Activated T-helper 1 cell treated with anti-CD3 and anti-CD28 coated beads, Interleukin-2, amount 50 U/mL, for 16 hours (primary cell): ENCODE measurements at places on chromosomes 3 and 15.

GRCh38 chr3:152676810-152677379 lies 158.0 kb upstream of the P2RY1 start:
- DNase-seq: no peak

DNA sequence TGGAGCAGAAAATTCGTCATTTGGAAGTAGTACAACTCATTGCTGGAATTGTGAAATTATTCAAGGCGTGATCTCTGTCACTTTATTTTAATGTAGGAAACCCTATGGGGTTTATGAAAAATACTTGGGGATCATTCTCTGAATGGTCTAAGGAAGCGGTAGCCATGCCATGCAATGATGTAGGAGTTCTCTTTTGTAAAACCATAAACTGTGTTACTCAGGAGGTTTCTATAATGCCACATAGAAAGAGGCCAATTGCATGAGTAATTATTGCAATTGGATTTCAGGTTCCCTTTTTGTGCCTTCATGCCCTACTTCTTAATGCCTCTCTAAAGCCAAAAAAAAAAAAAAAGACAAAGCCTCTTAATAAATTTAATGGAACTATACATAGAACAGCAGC lies 5.5 kb upstream of the TIMMDC1 start:
- DNase-seq: no peak

DNA sequence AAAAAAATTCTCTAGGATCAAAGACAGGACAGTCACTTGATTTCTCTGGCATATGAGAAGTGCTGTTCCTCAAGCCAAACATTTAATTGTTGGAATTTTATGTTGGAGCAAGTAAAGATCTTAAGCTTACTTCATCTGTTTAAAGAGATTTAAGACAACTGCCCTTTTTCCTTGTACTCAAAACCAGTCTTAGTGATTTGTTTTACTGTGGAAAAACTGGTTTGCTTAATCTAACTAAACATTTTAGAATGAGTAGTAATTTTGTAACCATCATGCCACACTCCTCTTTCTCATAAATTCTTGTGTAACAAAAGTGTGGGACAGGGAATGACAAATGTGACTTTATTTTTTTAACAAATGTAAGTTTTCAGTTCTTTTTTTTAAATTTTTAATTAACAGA lies 18.4 kb downstream of the PRKCI start:
- DNase-seq: no peak

DNA sequence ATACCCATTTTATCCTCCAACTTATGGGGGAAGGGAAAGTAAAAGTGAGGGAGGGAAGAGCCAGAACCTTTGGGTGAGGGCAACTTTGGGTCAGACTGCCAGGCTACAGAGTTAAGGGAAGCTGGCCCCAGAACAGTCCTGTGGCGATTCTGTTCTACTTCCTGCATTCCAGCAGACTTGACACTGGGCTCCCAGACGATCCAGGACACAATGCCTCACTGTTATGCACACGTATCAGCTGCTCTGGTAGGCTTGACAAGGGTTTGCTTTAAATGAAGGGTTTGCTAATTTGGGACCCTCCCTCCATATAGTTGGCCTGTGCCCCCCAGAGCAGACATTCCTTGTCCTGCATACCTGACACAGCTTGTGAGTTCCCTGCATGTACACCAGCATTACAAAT lies 10.7 kb downstream of the GORASP1 start:
- no peak for DNase-seq

DNA sequence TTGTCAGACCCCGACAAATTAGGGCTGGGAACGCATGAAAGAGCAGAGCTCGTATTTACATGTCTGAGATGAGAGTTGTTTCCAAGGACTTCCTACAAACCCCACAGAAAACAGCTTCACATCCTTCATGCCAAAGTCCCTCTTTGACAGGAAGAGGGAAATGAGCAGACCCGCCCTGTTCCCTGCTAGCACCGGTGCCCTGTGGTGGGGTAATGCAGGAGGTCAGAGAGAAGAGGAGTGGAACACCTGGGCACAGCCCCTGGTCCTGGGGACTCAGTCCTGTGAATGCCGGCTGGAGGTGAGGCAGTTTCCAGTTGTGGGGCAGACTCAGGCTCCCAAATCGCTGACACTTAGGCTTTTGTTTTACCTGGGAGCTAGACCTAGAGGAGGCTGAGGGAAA lies 4.0 kb downstream of the PLA2G4D start:
- DNase-seq: no peak

DNA sequence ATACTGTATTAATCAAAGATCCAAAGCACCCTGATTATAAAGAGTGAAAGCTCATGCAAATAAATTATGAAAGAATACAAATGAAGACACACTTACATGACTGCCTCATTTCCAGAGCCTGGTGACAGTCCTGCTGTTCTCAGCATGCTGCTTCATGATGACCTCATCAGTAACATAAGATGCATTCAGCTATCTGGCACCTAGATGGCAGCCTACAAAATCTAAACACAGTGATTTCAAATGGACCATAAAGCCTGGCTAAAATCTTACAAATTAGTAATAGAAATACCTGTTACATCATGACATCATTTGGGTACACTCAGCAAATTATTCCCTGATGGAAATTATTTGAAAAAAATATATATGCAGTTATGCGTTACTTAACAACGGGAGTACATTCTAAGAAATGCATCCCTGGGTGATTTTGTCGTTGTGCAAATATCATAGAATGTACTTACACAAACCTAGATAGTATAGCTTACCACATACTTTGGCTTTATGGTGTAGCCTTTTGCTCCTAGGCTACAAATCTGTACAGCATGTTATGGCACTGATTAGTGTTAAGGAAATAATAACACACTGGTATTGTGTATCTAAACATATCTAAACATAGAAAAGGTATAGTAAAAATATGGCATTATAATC lies 207.2 kb downstream of the EPHA3 start:
- DNase-seq: no peak

DNA sequence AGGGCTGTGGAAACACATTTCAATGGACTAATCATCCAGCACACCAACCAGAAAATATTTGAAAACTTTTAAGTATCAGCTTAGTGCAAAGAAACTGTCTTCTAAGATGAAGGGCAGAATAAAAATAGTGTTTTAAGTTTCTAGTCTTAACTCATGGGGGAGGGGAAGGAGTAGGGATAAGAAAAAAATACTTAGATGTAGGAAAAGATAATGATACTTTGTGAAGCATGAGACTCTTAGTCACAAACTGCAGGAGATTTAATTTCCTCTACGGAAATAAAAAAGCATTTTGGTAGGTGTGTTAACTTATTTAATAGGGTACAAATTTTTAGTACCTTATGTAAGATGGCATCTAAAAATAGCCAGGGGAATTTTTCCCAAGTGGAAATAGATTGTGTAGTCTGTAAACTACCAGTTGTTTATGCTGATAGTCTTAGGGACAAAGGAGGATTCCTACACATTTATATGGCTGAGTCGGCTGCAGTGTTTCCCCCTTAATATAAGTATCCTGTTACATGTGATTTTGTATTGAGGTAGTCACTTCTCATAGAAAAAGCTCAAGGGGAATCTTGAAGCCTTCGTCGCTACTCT lies 78.2 kb upstream of the GBE1 start:
- DNase-seq: no peak

- DNase-seq: no peak
These were observed 45.7 kb downstream of the TPRA1 start for GRCh38 chr3:127544803-127545201.

- no peak for DNase-seq
These were observed 77.1 kb downstream of the WDR76 start for GRCh38 chr15:43903864-43904290.

GRCh38 chr15:64875641-64876223 lies 34.0 kb downstream of the PLEKHO2 start:
- DNase-seq: no peak

GRCh38 chr3:166104938-166105337 lies 267.7 kb upstream of the BCHE start:
- no peak for DNase-seq

DNA sequence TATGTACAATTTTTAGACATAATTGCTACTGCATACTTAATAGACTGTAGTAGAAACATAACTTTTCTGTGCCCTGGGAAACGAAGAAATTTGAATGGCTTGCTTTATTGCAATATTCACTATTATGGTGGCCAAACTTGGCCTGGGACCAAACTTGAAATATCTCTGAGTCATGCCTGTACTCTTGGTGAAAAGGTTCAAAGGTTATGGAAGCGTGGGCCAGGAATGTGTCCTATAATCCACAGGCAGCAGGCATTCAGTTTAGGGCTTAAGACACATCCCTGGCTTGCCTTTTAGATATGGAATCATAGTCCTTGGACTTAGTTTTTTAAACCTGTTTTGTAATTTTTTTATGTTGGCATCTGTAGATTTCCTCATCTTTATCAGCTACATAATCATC lies 124.3 kb downstream of the LRIG1 start:
- DNase-seq: no peak

- DNase-seq: no peak
These were observed 340.8 kb downstream of the LRRC3B start for GRCh38 chr3:26963361-26963743.

GRCh38 chr3:134822090-134822489 lies 27.0 kb downstream of the EPHB1 start:
- no peak for DNase-seq

DNA sequence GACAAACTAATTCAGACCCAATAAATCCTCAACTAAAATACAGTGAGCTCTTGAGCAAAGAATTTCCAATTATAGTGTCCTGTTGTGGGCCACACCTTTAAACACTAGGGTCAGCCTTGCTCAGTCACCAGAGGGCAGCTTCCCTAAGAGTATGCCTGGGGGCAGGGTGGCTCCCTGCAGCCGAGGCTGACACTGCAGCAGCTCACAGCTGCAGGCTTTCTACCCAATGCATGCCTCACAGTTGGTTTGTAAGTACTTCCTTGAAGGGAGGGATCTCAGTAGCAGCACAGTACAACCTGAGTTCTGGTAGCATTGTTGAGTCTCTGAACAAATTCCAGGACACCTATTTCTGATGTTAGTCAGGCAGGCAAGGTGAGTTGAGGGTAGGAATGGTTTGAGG lies 335.6 kb downstream of the TUSC7 start:
- no peak for DNase-seq
